ENCODE measurements at places on chromosomes 12 and 14. TPM values are rescaled to one million over a fixed set of nuclear protein-coding genes. Genes with fewer than 3 reads are reported as not detected.

MSRB3 gene
- 8.5 TPM for total RNA-seq

KLRC1 gene
- total RNA-seq: not detected

- H3K4me3 ChIP-seq: no peak overlapping the region
- peaks cover 3% of the 10 kb centered on the region for H3K27me3 ChIP-seq
- DNase-seq: peak; percentile 13
- no peaks in the 10 kb centered on the region for H3K4me1 ChIP-seq
- no peaks in the 10 kb centered on the region for H3K36me3 ChIP-seq
- H3K27ac ChIP-seq: no peak overlapping the region
These were observed 73.4 kb downstream of the SPTB start for GRCh38 chr14:64806202-64806861.

DNA sequence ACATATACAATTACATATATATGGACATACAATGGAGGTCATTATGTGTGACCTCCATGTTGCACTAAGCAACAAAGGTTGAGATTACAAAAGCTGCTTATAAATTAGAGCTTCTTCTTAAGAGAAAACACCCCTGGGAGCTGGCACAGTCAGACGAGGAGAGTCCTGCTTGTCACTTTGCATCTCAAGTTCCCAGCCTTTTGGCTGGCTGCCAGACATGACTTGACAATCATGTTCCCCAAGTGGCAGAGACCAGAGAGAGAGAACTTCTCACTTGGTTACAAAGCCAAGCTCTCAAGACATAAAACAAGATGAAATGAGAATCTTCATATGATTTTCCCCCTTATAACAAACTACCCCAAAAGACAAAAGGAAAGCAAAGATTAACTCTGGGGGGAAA lies 8.5 kb upstream of the SYNJ2BP start:
- no peaks in the 10 kb centered on the region for H3K4me1 ChIP-seq
- no peak overlapping the region for H3K27ac ChIP-seq
- DNase-seq: no peak
- H3K4me3 ChIP-seq: no peak overlapping the region
- no peaks in the 10 kb centered on the region for H3K27me3 ChIP-seq
- no peaks in the 10 kb centered on the region for H3K36me3 ChIP-seq

OTX2 gene
- total RNA-seq: not detected

DNA sequence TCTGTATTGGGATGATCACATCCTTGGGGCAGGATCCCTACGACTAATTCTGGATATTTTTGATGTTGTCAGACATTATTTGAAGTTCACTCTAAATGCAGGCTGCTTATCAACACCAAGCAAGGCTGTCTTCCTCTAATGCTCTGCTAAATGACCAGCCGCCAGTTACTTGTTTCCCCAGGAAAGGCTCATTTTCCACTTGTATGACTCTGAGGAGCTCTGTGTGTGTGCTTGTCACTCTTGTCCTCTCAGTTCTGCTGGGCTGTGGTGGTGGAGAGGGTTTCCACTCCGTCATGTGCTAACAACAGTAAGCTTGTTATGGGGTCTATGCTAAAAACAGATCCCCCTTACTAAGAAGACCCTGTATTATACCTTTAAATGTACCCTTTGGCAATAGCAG lies 42.1 kb downstream of the ATL1 start:
- no peaks in the 10 kb centered on the region for H3K27me3 ChIP-seq
- no peak for DNase-seq
- H3K27ac ChIP-seq: no peak overlapping the region

- H3K36me3 ChIP-seq: peaks cover 64% of the 10 kb centered on the region
- H3K4me1 ChIP-seq: peaks cover 46% of the 10 kb centered on the region
- H3K27me3 ChIP-seq: no peaks in the 10 kb centered on the region
- H3K4me3 ChIP-seq: no peak overlapping the region
These were observed 5.9 kb downstream of the VAMP1 start for GRCh38 chr12:6464531-6464930.

CLEC2A gene
- 68.5 TPM for total RNA-seq

- H3K4me1 ChIP-seq: peaks cover 20% of the 10 kb centered on the region
- H3K27ac ChIP-seq: peak overlapping the region; percentile 77
- H3K4me3 ChIP-seq: no peak overlapping the region
- peaks cover 39% of the 10 kb centered on the region for H3K36me3 ChIP-seq
These were observed 35.0 kb downstream of the ACADS start for GRCh38 chr12:120760349-120761254.

SLC4A8 gene
- not detected for total RNA-seq

LMNTD1 gene
- total RNA-seq: not detected

DNA sequence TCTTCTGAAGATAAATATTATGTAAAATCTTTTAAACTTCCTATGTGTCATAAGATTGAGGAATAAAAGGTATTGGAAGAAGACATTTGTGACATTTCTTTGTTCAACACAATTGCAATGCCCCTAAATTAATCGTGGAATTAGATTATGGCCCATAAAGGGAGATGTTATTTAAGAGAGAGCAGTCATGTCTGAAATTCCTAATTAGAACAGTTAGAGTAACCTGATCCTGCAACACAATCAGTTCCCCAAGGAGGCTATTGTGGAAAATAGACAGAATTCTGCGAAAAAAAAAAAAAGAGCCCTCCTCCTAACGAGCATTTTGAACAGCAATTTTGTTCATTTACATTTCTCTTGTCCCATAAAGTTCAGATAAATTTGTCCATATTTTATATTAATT lies 339.5 kb downstream of the PAWR start:
- DNase-seq: no peak
- no peaks in the 10 kb centered on the region for H3K4me1 ChIP-seq
- no peak overlapping the region for H3K4me3 ChIP-seq
- no peak overlapping the region for H3K27ac ChIP-seq
- H3K27me3 ChIP-seq: no peaks in the 10 kb centered on the region

TAS2R7 gene
- not detected for total RNA-seq

Measured in suprapubic skin (tissue), 4 donors.